CD4-positive, CD25-positive, alpha-beta regulatory T cell (primary cell): ENCODE measurements at places on chromosomes 2 and 18. TPM values are rescaled to one million over a fixed set of nuclear protein-coding genes. Genes with fewer than 3 reads are reported as not detected.

GRCh38 chr18:9400197-9400596 lies 65.6 kb downstream of the TWSG1 start:
- DNase-seq, result no peak

DNA sequence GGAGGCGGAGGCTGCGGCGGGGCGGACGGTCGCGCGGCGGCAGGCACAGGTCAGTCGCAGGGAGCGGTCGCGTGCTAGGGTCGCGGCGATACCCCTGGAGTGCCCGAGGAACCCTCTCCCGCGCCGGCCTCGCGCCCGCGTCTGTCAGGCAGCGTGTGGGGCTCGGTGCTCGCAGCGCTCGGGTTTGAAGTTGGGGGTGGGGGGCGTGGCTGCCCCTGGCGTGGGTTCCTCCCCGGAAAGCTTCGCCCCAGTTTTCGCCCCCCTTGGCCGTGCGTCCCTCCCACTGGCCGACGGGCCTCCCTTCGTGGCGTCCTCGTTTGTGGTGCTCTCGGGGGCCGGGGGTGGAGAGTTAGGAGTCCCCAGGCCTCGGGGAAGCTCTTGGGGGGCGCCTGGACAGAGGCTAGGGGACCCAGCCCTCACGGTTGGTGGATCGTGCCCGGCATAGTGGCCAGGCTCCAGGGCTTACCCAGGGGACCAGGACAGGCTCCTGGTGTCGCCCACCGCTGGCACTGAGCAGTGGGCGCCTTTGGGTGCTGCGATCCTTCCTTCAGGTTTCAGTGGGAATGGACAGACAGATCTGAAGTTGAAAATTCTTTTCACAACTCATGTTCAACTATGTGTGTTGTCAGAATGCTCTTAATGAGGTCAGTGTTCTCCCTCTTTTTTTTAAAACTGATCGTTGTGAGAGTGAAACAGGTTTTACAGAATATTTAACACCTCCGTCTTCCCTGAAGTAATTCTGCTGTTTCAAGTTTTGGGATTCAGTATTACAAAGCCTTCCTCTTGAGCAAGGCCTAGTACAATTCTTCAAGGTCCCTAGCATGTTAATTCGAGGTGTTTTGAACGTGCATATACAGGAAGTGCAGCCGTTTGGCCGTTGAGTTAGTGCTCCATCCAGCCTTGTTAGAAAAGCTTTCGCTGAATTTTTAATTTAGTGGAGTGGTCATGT lies 604 bp downstream of the RALBP1 start:
- peak; percentile 57 for DNase-seq

DNA sequence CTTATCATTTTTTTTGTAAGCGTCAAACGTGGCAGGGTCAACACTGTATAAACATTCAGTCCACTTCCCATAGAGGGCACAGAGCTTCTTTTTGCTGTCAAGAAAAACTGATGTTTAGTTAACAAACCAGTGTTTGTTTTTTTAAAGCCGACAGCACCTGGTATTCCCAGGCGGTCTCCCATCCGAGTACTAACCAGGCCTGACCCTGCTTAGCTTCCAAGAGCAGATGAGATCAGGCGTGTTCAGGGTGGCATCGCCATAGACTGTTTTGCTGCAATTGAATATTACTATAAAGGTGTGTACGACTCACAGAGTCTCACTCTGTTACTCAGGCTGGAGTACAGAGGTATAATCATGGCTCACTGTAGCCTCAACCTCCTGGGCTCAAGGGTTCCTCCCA lies 31.5 kb downstream of the CABYR start:
- no peak for DNase-seq

- no peak for DNase-seq
Observed at GRCh38 chr2:133975135-133975534, 278.7 kb upstream of the MGAT5 start.

DNA sequence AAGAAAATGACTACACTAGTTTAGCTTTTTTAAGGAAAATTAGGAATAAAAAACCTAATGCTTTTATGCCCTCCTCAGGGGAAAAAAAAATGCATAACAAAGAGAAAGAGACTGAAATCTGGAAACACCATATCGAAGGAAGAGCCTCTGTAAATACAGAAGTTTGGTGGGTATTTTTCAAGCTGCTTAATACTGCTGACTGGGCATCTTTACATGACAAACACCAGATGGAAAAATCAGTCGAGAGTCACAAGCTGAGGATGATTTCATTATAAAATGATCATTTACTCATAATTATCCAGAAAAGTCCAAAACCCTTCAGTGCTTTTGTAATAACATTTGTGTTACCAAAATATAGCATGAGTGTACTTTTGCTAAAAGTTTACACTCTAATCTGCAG lies 1600.7 kb upstream of the ACVR2A start:
- no peak for DNase-seq

Gene PREPL
- polyA plus RNA-seq, result 18.8 TPM

Gene RND3
- not detected for polyA plus RNA-seq

Gene CYTIP
- 123 TPM for polyA plus RNA-seq

Gene PLEKHM3
- polyA plus RNA-seq, result 2.7 TPM

Gene NAT8
- polyA plus RNA-seq, result not detected

Gene TPO
- 1.5 TPM for polyA plus RNA-seq
